ENCODE measurements at places on chromosomes 1 and 21.

GRCh38 chr1:14871218-14871970 is 272.9 kb downstream of the KAZN start:
- DNase-seq = no peak

DNA sequence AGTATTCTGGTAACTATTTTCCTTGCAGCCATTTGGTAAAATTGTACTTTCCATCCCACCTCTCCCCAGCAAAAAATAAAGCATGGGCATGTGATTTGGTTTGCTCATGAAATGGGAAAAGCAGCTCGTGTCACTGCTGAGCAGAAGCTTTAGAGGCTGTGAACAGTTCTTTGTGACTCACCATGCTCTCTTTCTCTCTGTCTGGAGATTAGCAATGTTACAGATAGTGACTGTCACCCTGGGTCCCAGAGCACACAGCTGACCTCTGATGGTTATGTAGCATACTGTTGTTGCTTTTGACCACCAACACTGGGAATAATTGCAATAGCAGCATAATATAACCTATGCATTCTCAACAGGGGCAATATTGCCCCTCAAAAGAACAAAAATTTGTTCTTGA is 70.6 kb downstream of the RGS2 start:
- DNase-seq = no peak

GRCh38 chr1:19967808-19968207 is 11.6 kb downstream of the PLA2G2A start:
- no peak for DNase-seq

- DNase-seq = no peak
Observed at GRCh38 chr1:31218705-31219104, 21.0 kb downstream of the NKAIN1 start.

GRCh38 chr1:17569200-17570139 is 30.0 kb downstream of the ARHGEF10L start:
- no peak for DNase-seq

GRCh38 chr21:44012474-44013379 is 618 bp downstream of the TRAPPC10 start:
- DNase-seq = peak; percentile 85

DNA sequence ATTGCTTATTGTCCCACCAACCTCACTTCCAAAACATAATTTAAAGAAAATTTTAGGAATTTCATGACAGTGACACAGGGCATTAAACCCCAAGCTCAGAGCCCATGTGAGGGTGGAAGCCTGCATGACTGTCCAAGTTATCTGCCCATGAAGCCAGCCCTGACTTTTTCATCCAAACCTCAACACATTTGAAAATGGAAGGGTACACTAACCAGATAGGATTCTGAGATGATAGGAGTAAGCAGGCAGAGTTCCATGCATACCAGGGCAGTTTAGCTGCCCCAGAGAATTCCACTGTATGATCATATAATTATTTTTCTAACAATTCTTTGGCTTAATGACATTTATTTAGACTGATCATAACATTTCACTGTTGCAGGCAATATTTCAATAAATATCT is 986.0 kb downstream of the TTLL7 start:
- DNase-seq = no peak
